ENCODE measurements at places on chromosomes 2 and 18. TPM values are rescaled to one million over a fixed set of nuclear protein-coding genes. Genes with fewer than 3 reads are reported as not detected.

Gene PLGLB2
- total RNA-seq = 2.1 TPM

DNA sequence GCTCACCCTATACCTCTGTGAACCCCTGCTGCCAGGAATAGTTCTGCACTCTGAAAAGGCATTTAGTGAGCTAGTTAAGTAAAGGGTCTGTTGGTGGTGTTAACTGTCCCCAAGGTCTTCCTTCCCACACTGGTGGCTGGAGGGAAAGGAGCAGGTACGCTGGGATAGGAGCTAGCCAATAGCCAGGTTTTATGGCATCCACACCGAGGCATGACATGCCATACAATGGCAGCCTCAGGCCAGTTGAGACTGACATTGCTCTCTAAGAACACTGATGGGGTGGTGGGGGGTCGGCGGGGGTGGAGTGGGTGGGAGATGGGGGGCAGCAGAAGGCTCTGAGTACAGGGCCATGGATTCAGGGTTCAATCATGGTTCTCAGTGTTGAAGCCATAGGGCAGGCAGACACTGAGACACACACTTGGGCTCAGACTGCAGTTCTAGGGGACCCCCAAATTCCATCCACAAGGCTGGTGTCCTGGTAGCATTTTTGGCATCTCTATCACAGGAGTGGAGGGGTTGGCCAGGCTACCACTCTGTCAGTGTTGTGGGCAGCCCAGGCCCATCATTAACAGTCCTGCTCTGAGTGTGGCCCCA, 136.0 kb downstream of the CTIF start:
- H3K27ac ChIP-seq = no peak overlapping the region
- peaks cover 9% of the 10 kb centered on the region for H3K4me1 ChIP-seq
- H3K27me3 ChIP-seq = no peaks in the 10 kb centered on the region
- H3K36me3 ChIP-seq = no peaks in the 10 kb centered on the region

GRCh38 chr2:80303909-80304837, at the start of gene LRRTM1:
LRRTM1 (minus strand) TSS chr2:80304752; CDS start chr2:80303819, 933 bp downstream.
- no peaks in the 10 kb centered on the region for H3K4me1 ChIP-seq
- H3K4me3 ChIP-seq = no peak within 1 kb of the TSS
- DNase-seq = no peak
- H3K27ac ChIP-seq = no peak within 1 kb of the TSS

GRCh38 chr18:40407909-40408308, 1547.1 kb upstream of the PIK3C3 start:
- H3K4me1 ChIP-seq = no peaks in the 10 kb centered on the region
- H3K27ac ChIP-seq = no peak overlapping the region
- no peak for DNase-seq
- no peaks in the 10 kb centered on the region for H3K27me3 ChIP-seq

DNA sequence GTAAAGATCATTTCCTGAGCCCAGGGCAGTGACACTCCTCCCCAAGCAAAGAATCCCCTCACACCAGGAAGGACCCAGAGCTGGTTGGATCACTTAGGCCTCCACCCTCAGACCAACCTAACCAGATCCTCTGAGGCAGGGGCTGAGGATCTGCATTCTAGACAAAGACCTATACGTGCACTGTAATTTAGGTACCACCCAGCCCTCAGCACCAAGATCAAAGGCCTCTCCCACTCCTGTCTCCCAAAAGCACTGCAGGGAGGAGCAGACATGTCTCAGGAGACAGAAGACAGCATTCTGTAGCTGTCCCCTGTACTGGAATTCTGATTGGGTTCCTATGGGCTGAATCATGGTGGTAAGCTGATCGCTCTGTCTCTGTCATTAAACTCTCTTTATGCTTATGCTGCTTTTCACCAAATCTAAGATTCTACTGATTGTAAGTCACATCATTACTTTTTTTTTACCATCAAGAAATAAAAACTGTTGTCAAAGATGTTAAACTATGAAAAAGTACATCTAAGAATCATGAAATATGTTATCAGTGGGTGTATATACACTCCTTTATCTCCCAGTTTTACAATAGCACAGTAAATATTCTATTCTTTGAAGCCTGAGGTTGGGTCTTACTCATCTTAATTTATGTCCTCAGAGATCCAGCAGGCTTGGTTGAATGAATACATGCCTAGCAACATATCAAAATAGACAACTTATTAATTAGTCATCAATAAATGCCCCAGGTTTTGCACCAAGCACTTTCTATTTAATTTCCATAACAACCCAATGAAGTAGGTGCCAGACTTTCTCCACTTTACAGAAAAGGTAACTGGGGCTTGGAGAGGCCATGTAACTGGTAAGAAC, 28.3 kb downstream of the MCFD2 start:
- DNase-seq = no peak
- H3K27ac ChIP-seq = no peak overlapping the region
- H3K36me3 ChIP-seq = no peaks in the 10 kb centered on the region
- H3K4me1 ChIP-seq = no peaks in the 10 kb centered on the region

Gene ABCG8
- total RNA-seq = not detected

GRCh38 chr18:2060086-2060485, 511.2 kb downstream of the METTL4 start:
- H3K36me3 ChIP-seq = no peaks in the 10 kb centered on the region
- no peak for DNase-seq

DNA sequence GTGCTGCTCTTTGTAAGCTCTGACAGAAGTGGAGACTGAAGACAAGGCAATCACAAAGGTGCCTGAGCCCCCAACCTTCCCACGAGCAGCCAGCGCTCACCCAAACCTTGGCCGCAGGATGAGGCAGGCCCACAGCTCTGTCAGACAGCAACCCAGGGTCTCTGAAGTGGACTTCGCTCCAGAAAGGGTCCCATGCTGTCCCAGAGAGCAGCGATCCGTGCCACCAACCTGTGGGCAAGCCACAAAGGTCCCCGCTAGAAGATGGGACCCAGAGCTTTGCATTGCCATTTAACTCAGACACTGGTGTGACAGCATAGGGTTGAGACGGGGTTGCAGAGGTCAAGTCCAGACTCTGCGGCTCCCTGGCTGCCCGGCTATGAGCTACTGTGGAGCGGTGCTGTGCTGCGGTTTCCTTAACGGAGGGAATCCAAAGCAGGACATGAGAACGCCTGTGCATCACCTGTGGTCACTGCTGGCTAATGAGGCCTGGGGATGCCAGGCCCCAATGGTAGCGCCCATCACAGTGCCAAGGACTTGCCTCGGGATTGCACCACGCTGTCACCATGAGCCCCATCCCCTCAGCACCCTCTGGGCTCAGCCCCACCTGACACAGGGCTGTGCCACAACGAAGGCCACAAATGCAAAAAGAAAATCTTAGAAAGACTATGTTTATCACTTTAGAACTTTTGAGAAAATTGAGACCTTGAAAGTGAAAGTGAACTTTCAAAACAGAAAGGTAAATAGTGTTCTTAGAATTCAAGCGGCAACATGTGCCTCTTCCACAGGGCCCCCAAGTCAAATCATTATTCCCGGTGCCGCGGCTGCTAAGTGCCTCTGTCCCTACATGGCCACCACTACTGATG, 103.4 kb downstream of the HDAC4 start:
- peaks cover 72% of the 10 kb centered on the region for H3K4me1 ChIP-seq
- H3K36me3 ChIP-seq = peaks cover 2% of the 10 kb centered on the region
- no peaks in the 10 kb centered on the region for H3K27me3 ChIP-seq
- H3K4me3 ChIP-seq = peak overlapping the region; percentile 58
- H3K27ac ChIP-seq = peak overlapping the region; percentile 55

- H3K4me1 ChIP-seq = no peaks in the 10 kb centered on the region
- no peaks in the 10 kb centered on the region for H3K36me3 ChIP-seq
These were observed 19.3 kb upstream of the CPS1 start for GRCh38 chr2:210536973-210537650.

DNA sequence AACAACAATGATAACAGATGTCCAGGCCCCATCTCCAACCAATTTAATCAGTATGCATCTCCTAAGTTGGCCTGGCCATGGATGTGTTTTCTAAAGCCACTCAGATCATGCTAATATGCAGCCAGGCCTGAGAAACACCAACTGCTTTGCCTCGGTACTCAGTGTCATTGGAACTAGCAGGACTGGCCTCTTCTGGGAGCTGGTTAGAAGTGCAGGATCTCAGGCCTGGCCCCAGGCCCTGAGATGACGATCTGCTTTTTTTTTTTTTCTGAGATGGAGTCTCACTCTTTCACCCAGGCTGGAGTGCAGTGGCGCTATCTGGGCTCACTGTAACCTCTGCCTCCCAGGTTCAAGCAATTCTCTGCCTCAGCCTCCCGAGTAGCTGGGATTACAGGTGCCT, 69.1 kb downstream of the IRS1 start:
- H3K4me1 ChIP-seq = no peaks in the 10 kb centered on the region
- H3K27me3 ChIP-seq = no peaks in the 10 kb centered on the region
- H3K4me3 ChIP-seq = no peak overlapping the region

DNA sequence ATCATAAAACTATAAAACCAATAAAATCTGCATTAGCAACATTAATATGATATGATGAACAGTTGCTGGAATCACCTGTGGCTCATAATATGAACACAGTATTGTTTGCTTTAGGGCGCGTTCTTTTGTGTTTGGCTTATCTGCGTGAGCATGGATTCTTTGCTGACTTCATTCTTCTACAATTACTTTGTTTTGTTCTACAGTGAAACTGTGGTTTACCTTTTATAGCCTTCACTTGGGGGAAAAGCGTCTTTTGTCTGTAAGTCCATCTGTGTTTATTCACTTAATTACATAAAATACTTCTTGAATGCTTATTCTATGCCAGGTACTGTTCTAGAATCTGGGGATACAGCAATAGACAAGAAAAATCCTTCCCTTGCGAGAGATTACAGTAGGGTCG, 74.0 kb upstream of the SEC11C start:
- H3K4me1 ChIP-seq = peaks cover 3% of the 10 kb centered on the region
- no peak for DNase-seq
- no peak overlapping the region for H3K27ac ChIP-seq

All from CD4-positive, alpha-beta T cell (primary cell).